ENCODE measurements at places on chromosomes 11 and 22. TPM values are rescaled to one million over a fixed set of nuclear protein-coding genes. Genes with fewer than 3 reads are reported as not detected.

- no peak for DNase-seq
Measured at GRCh38 chr11:128898580-128899344, 7.6 kb downstream of the KCNJ5 start.

DNA sequence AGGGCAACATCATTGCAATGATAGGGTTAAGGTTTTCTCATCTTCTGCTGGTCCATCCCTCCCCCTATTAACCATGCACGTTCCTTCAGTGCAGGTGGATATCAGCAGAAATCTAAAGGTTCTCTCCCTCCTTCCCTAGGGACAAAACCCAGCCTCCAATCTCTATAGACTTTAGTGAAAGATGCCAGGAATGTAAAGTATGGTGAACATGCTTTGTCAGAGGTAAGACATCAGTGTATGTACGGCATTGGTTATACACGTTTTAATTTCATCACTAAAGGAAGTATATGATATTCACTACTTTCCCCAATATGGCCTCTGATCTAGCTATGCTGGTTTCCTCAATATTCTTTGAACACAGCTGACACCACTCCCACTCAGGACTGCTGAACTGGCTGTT is 81.2 kb upstream of the LDLRAD3 start:
- no peak for DNase-seq

DNA sequence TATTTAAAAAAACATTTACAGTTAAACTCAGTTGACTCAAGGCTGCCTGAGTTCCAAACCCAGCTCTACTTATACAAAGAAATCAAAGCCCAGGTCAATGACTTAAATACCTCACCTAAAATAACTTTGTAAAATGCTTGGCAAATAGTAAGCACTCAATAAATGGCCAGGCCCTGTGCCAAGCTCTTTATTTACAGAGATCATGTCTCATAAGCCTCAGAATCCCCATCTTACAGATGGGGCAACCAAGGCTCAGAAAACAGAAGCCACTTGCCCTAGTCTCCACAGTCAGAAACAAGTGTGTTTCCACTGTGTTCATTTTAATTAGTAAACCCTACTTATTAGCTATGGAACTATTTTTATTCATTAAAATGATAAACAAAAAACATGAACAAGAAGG is 30.5 kb upstream of the TTC28 start:
- DNase-seq = no peak

STK33 gene
- 17.2 TPM for total RNA-seq

- DNase-seq = peak; percentile 11
Measured at GRCh38 chr11:113521737-113522517, 46.7 kb upstream of the DRD2 start.

- DNase-seq = peak; percentile 28
Measured at GRCh38 chr11:43518408-43519160, 159.9 kb downstream of the TTC17 start.

LRP5 gene
- 13.7 TPM for total RNA-seq

CHRNA10 gene
- 2.0 TPM for total RNA-seq

- DNase-seq = no peak
Measured at GRCh38 chr22:20571531-20572007, 64.2 kb downstream of the MED15 start.

DNA sequence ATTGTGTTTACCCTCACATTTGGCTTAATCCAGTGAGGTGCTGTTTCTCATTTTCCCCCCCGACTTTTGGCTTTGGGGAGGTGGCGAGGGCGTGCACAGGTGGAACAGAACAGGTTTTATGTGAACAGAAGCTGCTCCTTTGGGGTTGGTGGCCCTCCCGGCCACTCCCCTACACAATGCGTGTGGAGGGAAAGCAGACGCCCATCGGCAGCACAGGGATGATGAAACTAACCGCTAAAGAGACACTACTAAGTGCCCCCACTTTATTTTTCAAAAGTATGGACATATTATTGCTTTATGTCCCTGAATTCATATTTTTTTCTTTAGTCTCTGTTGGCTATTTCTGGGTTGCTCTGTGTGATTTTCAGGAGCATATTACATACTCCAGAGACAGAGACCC is 160.9 kb downstream of the ENTHD1 start:
- DNase-seq = no peak

- no peak for DNase-seq
Measured at GRCh38 chr11:45079943-45080719, 66.3 kb upstream of the PRDM11 start.

DNA sequence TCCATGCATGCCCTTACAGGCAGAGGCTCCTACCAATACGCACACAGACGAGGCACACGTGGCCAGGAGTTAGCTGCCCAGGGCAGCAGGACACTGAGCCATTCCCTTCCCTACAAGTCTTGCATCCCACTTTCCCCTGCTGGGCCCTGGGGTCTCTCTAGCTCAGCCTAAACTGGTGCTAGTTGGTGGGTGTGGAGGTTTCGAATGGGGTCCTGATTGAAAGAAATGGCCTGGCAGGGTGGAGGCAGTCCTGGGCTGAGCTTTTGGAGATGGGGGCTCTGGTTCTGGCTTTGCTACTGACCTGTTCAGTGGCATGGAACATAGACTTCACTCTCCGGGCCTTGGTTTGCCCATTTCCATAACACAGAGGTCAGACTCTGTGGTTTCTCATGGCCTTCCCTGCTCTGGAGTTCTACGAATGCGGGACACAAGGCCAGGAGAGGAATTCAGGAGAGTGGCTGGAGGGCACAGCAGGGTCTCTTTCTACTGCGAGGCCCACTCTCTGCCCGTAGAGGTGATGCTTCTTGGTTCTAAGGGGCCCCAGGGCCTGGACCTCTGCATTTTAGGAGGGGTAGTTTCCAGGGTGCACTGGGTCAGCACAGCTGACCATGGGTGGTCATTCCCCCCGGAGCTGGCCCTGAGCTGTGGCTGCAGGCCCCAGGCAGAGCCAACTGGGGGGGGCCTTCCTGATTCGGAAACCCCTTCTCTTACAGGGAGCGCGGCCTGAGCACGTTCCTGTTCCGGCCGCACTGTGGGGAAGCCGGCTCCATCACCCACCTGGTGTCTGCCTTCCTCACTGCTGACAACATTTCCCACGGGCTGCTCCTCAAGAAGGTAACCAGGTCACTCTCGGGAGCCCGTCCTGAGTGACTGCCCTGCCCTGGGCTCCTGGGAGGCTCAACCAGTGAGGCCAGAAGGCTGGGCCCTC is 40.0 kb downstream of the RNF141 start:
- DNase-seq = no peak

DNA sequence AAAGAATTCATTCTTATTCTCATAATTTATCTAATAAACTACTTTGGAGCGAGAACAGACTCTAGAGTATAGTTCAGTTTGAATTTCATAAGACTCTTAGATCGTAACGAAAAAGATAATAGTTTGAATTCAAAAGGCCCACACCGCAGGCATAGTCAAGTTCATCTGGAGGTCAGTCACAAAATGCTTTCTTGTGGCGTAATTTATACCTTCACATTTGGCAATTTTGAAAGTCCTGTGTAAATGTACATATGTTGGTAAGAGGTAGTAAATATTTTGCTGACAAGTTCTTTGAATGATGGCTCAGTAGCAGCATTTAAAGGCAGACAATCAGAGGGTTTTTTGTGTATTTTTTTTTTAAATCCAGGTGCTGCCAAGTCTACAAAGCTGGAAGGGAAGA is 88.1 kb downstream of the TEAD1 start:
- DNase-seq = no peak

GRCh38 chr11:111230122-111230465 is 15.4 kb upstream of the POU2AF2 start:
- DNase-seq = no peak

OR52I1 gene
- total RNA-seq = not detected

CYP2D6 gene
- 0.03 TPM for total RNA-seq

LMNTD2 gene
- total RNA-seq = 2.4 TPM

DNA sequence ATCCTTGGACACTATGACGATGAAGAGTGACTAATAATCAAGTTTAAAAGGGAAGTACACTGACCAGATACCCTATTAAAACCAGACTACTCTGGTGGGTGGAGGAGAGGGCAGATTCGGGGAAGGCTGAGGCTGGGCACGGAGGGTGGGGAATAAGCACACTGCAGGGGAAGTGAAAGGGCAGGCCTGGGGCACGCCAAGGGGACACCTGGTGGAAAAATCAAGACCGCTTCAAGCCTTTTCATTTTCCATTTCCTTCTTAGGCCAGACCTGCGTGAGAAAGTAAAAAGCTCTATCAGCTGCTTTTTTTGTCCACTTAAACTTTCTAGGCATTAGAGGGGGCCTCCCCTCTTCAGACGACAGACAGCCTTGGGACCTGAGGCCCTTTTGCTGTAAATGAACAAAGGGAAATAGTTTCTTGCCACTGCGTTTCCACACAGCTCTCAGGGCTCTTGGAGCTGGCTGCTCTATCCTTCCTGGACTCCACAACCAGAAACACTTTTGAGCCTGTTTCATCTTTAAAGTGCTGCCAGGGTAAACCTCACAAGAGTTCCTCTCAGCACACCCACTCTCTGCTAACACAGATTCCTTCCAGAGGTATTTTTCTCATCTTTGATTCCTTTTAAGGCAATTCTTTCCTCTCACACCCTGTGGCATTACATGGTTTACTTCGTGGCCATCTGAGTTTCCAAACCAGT is 25.0 kb upstream of the SERPIND1 start:
- no peak for DNase-seq

GRCh38 chr22:43110927-43111623 is 525 bp downstream of the BIK start:
- no peak for DNase-seq

TENM4 gene
- 0.19 TPM for total RNA-seq

SLC17A6 gene
- not detected for total RNA-seq

GRCh38 chr11:79487412-79487811 is 46.6 kb upstream of the TENM4 start:
- DNase-seq = no peak
